ENCODE measurements at places on chromosomes 12 and 14. TPM values are rescaled to one million over a fixed set of nuclear protein-coding genes. Genes with fewer than 3 reads are reported as not detected.
A peak's percentile ranks its signal among the peaks of the same experiment; 100 is the strongest.

GRCh38 chr12:10867381-10867780 lies 16.7 kb downstream of the PRH1 start:
- peak; percentile 4 for DNase-seq

DNA sequence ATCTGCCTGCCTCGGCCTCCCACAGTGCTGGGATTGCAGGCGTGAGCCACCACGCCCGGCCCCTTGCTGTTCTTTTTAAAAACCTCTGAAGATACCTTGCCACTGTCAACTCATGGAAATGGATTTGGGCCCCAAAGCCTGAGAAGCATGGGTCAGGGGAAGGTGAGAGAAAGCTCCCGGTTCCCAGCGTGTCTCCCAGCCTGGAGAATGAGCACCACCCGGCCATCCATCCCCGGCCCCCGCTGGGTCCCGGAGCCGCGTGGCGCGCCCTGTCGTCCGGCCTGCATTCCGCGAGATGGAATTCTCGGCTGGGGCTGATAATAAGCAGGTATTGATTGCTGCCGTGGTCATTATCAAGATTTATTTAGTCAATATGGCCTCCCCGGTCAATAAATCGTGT lies 126.5 kb upstream of the MYL2 start:
- no peak for DNase-seq

TPH2 gene
- not detected for total RNA-seq

RDH16 gene
- total RNA-seq, result not detected

BCAT1 gene
- 89.1 TPM for total RNA-seq

REP15 gene
- 1.3 TPM for total RNA-seq

DNA sequence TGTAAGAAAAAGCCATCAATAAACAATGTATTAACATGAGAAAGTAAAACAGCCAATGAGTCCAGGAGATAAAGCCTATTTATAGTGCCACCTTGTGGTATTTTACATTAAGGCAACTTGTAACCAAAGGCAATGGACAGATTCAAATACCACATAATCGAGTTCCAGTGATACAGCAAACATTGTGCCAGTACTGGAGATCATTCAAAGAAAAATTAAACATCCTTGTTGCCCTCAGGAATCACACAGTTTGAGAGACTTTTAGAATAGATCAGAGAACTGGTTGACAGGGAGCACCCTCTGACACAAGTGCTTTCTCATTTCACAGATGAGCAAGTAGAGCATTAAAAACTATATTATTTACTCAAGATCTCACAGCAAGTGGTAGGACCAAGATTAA lies 98.1 kb downstream of the DDHD1 start:
- no peak for DNase-seq

DNA sequence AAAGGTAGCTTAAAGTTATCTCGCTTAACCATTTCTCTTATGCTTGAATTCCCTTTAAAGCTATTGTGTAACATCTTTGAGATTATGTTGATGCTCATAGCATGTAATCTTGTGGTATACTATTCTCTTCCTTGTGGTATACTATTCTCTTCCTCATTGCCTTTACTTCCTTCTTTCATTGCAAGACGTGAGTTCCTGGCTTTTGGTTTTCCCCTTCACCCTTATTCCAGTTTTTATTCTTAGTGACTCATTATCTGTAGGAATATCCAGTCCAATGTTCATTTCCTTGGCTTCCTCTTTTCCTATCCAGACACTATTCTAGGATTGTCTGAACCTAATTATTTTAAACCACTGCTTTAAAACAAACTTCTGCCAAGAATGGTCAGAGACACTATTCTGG lies 564.0 kb downstream of the CCER1 start:
- DNase-seq, result no peak

- DNase-seq, result no peak
Observed at GRCh38 chr12:101670007-101670671, 27.3 kb upstream of the CHPT1 start.

PTPN21 gene
- total RNA-seq, result 12.5 TPM

- DNase-seq, result no peak
Observed at GRCh38 chr12:77723308-77723707, 107.4 kb upstream of the NAV3 start.

- no peak for DNase-seq
Observed at GRCh38 chr12:19186722-19187661, 57.5 kb downstream of the PLEKHA5 start.

- no peak for DNase-seq
Observed at GRCh38 chr12:107649661-107650061, 35.9 kb upstream of the PWP1 start.

- no peak for DNase-seq
Observed at GRCh38 chr12:111260732-111261131, 108.2 kb downstream of the PHETA1 start.

DNA sequence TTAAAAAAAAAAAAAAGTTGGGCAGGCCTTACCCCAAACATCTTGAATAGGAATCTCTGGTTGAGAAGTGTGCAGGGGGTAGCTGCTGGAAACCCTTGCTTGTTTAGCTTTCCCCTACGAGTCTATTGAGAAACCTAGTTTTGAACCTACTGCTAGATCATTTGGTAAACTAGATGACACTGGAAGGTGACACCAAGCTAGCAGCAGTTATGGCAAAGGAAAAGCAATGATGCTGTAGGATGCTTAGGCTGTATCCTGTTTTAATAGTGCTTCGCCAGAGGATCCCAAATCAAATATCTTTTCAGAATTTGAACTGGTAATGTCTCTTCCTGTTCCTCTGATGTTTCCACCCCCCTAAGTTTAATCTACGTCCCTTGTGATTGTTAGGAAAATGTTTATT lies 5.5 kb upstream of the PCED1B start:
- DNase-seq, result no peak

DNA sequence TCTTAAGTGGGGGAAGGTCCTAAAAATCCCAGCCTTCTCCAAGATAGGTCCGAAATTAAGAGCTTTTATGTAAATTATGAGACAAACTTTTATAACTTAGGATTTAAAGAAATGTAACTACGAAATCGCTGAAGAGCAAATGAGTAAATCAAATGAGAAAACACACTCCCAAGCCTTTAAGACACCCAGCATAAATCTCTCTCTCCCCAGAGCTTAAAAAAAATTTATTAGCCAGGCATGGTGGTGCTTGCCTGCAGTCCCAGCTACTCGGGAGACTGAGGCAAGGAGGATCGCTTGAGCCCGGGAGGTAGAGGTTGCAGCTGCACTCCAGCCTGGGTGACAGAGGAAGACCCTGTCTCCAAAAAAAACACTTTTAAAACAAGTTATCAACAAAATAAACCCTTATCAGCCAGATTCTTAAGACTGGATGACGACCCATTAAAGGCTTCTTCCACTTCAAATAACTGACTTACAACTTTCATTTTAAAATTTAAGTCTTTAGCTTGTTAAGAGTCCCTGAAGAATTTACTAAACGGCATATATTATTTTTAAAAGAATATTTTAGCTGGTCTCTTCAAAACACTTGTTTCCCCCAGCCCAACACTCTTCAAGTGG lies 3.2 kb downstream of the PTGES3 start:
- no peak for DNase-seq

DNA sequence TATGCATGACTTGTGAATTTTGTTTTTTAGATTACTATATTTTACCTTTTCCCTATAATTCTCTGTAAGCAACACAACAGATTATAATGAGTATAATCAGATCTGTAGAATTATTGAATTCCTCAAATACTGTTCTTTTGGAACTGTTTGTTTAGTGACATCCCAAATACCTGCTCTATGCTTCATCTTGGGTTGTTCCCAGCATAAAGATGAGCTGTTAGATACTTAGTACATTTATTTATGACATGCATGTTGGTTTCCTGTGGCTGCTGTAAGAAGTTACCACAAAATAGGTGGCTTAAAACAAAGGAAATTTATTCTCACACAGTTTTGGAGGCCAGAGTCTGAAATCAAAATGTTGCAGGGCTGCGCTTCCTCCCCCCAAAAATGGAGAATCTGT lies 78.4 kb downstream of the PTPRR start:
- no peak for DNase-seq

DNA sequence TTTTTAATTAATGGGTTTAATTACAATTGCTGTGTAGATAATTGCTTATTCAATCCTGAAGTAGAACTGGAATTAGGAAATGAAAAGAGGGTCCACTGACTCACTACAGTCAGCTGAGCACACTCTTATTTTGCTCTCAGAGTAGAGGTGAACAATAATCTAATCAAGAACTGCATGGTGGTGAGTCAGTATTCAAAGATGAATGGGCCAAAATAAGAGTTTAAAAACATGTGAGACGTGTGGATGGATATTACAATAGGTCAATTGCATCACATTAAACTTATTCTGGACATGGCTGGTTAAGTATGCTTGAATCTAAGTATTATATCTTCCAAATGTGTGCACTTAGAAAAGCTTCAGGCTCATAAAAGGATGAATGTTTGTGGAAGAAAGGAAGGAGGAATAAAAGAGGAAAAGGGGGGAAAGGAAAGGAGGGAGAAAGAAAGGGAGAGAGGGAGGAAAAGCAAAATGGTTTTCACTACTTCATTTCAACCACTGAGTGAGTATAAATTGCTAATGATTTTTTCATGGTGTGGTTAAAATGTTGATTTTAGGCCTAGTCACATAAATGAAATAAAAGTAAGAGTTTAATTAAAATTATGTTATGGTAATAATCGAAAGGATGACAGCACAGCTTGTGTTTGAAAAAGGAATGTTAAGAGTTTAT lies 27.0 kb upstream of the EEA1 start:
- no peak for DNase-seq

RAPGEF3 gene
- total RNA-seq, result 8.7 TPM

DNA sequence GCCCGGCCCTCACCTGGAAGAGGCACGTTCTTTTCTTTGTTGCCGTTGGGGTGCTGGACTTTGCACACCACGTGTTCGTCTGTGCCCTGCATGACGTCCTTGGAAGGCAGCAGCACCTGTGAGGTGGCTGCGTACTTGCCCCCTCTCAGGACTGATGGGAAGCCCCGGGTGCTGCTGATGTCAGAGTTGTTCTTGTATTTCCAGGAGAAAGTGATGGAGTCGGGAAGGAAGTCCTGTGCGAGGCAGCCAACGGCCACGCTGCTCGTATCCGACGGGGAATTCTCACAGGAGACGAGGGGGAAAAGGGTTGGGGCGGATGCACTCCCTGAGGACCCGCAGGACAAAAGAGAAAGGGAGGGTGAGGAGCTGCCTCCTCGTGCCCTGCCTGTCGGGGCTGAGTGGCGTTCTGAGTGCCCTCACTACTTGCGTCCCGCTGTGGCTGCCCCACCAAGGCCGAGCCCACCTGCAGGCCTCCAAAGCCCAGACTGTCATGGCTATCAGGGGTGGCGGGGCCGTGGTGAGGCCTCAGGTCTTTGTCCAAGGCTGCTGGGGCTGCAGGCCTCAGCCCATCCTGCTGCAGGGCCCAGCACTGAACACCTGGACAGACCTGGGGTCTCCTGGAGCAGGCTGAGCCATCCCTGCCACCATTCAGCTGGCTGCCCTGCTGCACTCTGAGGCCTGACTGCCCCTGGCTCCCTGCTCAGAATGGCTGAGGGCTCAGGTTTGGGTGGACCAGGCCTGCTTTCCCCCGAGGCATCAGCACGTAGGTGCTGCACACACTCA lies 329.7 kb downstream of the TMEM121 start:
- no peak for DNase-seq

CSRP2 gene
- 37.6 TPM for total RNA-seq

DNA sequence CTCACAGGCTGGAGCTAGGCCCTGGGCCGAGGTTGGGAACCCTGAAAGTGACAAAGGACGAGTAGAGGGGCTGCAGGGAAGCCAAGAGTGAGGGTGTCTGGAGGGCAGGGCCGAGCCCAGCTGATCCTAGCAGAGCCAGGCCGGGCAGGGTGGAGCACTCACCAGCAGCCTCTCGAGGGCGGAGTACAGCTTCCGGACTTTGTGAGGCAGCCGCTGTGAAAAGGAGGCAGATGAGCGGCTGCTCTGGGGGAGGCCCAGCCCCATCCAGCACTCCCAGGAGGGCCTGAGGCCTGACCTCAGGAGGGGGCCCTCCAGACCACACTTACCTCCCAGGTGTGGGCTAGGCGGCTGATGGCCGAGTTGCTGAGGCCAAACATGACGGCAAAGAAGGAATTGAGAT lies 14.7 kb upstream of the ENDOU start:
- no peak for DNase-seq

ARHGAP9 gene
- 1.1 TPM for total RNA-seq

- DNase-seq, result no peak
Observed at GRCh38 chr12:71060426-71060825, 97.4 kb downstream of the TSPAN8 start.
